ENCODE measurements at places on chromosomes 12 and 14.

DNA sequence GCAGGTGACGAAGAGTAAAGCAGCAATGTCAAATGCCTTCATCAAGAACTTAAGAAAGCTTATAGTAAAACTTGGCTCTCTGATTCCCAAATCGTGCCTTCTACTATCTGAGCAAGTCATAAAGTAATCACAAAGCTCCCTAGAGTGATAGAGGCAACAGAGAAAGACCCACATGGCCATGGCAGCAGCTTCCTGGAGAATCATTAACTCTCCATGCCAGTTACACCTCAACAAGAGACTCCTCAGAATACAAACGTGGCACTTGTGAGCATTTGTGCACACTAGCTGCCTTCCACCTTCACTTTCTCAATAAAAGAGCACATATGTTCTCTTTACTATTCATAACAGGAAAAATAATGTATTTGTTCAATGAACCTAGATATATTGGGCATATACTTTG lies 48.0 kb downstream of the PLCZ1 start:
- no peak for DNase-seq

GRCh38 chr12:42828836-42829235 lies 239.3 kb upstream of the PRICKLE1 start:
- DNase-seq, result no peak

GRCh38 chr14:21033133-21033698 lies 1.4 kb downstream of the RNASE13 start:
- no peak for DNase-seq

DNA sequence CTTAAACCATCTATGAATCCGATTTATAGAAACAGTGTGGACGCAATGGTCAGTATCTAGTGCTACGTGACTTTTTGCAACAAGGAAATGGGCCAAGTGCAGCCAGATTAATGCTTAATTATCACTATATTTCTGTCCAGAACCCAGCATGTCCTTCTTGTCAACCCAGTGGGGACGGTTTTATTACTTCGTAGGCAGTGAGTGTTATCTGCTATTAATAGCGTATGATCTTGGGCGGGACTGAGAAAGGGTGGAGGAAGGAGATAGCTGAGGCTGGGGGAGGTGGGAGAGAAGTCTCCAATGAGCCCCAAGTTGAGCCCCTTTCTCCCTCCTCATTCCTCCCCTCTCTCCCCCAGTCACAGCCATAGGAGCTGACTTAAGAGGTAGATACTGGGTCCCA lies 59.7 kb upstream of the FAM222A start:
- no peak for DNase-seq

GRCh38 chr14:90742729-90743128 lies 73.5 kb downstream of the TTC7B start:
- DNase-seq, result no peak

GRCh38 chr12:103494734-103495468 lies 867 bp downstream of the C12orf42 start:
- DNase-seq, result no peak

GRCh38 chr12:105107171-105107493 lies 399 bp upstream of the WASHC4 start:
- no peak for DNase-seq

GRCh38 chr12:67269633-67270573 lies 745 bp downstream of the CAND1 start:
- no peak for DNase-seq

GRCh38 chr14:79274641-79275291 lies 936.5 kb downstream of the DIO2 start:
- no peak for DNase-seq

DNA sequence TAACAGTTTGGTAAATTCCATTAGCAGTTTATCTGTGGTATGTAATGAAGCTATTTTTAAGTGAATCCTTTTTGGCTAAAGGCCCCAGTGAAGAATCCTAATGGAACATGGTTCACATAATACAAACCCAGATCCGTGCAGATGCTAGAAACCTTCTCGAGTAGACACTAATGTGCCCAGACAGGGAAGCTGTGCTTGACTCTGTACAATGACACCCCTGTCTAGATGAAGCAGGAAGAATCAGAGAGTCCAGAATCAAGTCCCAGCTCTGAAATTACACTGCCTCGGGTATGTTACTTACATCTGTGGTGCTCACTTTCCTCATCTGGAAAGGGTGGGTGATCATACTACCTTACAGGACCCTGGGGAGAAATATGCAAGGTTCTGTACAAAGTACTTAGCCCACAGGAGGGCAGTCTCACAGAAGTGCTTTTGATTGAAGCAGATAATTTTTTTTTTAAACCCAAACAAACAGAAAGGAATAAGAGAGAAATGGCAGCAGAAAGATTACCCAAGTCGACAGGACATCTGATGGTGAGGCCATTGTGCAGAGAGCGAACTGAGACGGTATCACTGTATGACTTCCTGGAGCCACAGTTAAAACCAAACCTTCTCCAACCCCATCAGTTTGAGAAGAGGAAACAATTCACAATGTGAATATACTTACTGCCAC lies 8.5 kb downstream of the CRACR2A start:
- DNase-seq, result no peak

GRCh38 chr12:12726555-12727093 lies 9.5 kb downstream of the CDKN1B start:
- DNase-seq, result peak; percentile 45

DNA sequence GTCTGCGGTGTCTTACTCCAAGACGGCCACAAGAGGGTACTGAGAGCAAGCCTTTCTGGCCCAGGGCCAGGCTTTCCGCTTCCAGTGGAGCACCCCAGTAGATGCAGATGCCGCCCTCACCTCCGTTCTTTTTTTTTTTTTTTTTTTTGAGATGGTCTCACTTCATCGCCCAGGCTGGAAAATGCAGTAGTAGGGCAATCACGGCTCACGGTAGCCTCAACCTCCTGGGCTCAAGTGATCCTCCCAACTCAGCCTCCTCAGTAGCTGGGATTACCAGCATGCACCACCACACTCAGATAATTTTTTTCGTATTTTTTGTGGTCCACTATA lies 5.6 kb upstream of the LBHD2 start:
- DNase-seq, result peak; percentile 37

GRCh38 chr12:92640691-92641090 lies 62.1 kb upstream of the PLEKHG7 start:
- DNase-seq, result no peak

DNA sequence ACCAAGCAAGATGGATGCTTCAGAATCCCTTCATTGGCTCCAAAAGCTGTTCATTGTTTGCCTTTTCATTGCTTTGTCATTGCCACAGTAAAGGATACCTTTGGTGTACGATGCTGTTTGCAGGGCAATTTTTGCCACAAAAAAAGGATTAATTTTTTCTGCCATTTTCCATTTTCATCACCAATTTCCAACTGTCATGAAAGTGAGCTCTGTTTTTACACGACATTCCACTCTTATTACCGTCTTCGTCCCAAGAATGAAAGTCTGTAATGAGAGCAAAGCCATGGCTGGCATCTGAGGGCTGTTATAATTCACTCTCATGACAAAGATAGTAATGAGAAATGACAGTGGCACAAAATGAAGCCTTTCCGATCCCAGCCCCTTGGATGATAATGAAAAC lies 272.7 kb upstream of the DCN start:
- DNase-seq, result no peak

GRCh38 chr14:75282170-75282554 lies 3.5 kb downstream of the FOS start:
- no peak for DNase-seq

- DNase-seq, result no peak
Observed at GRCh38 chr12:4119157-4119761, 154.3 kb upstream of the CCND2 start.

DNA sequence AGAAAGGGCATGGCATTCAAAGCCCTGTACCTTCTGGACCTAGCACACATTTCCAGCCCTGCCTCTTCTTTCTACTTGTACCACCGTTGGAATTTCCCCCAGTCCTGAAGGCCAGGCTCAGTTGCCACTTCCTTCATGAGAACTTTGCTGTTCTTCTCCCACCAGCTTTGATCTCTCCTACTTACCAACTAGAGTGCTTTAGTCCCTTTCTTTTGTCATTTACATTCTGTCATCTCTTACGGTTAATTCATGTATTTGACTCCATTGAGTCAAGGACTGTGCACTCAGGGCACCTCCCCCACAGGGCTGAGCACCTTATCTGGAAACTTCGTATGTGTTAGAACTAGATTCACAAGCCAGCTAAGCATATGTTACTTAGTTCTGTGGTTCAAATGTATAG lies 26.3 kb downstream of the BICDL1 start:
- DNase-seq, result no peak

- no peak for DNase-seq
Observed at GRCh38 chr14:61492474-61492873, 171.1 kb downstream of the PRKCH start.

Data from fibroblast of skin of left quadriceps (primary cell).